Heart left ventricle (tissue), 16 donors: ENCODE measurements at places on chromosomes 16 and 17.

- H3K4me1 ChIP-seq: peaks cover 51% of the 10 kb centered on the region
- H3K4me3 ChIP-seq: no peak overlapping the region
- no peaks in the 10 kb centered on the region for H3K36me3 ChIP-seq
- peak; percentile 20 for DNase-seq
- peak overlapping the region; percentile 86 for H3K27ac ChIP-seq
Measured at GRCh38 chr16:85557971-85558657, 55.0 kb upstream of the GSE1 start.

- peaks cover 20% of the 10 kb centered on the region for H3K4me1 ChIP-seq
- H3K4me3 ChIP-seq: no peak overlapping the region
- H3K27ac ChIP-seq: peak overlapping the region; percentile 14
- H3K27me3 ChIP-seq: no peaks in the 10 kb centered on the region
- H3K36me3 ChIP-seq: peaks cover 8% of the 10 kb centered on the region
Measured at GRCh38 chr17:21003007-21003621, 39.7 kb downstream of the USP22 start.

GRCh38 chr17:49523706-49524472 is 28.8 kb downstream of the NGFR start:
- H3K27ac ChIP-seq: no peak overlapping the region
- no peak overlapping the region for H3K4me3 ChIP-seq
- no peak for DNase-seq
- no peaks in the 10 kb centered on the region for H3K4me1 ChIP-seq
- no peaks in the 10 kb centered on the region for H3K36me3 ChIP-seq

- no peak overlapping the region for H3K4me3 ChIP-seq
- H3K36me3 ChIP-seq: peaks cover 61% of the 10 kb centered on the region
- H3K4me1 ChIP-seq: no peaks in the 10 kb centered on the region
- no peaks in the 10 kb centered on the region for H3K27me3 ChIP-seq
- no peak for DNase-seq
- H3K27ac ChIP-seq: no peak overlapping the region
Measured at GRCh38 chr16:15879255-15879811, 9.1 kb downstream of the CEP20 start.

DNA sequence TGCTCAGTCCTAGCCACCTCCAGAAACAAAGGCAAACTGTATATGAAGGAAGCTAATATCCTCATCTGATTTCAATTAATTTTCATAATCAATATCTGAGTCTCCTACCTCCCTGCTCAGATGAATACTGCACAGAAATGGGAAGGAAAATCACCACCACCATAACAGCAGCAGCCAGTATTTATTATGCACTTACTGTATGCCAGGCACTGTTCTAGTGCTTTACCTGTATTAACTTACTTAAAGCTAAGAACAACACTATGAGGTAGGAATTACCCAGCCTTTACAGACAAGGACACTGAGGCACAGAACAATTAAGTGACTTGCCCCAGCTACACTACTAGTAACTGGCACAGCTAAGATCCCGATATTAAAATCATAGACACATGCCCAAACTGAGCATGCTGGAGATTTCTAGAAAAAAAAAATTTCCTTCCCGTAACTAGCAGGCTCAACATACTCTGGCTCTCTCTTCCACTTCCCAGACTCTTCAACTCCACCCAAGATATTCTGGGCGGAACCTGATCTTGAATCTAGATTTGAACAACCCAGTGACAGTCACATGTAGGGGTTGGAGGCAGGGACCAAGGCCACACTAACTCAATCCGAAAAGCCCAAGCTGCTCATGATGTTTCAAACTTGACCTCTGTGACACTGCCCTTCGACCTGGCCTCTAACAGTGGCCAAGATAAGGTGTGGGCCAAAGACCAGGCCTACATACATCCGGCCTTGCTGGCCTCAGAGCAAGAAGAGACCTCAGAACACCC is 3.9 kb downstream of the TRIM25 start:
- H3K4me3 ChIP-seq: no peak overlapping the region
- DNase-seq: no peak
- H3K27ac ChIP-seq: peak overlapping the region; percentile 90
- H3K4me1 ChIP-seq: peaks cover 47% of the 10 kb centered on the region
- H3K36me3 ChIP-seq: peaks cover 30% of the 10 kb centered on the region

GRCh38 chr17:4266550-4266949 is 2.8 kb upstream of the ANKFY1 start:
- peaks cover 6% of the 10 kb centered on the region for H3K4me1 ChIP-seq
- H3K27me3 ChIP-seq: no peaks in the 10 kb centered on the region
- no peak overlapping the region for H3K27ac ChIP-seq
- no peak for DNase-seq
- H3K4me3 ChIP-seq: no peak overlapping the region

DNA sequence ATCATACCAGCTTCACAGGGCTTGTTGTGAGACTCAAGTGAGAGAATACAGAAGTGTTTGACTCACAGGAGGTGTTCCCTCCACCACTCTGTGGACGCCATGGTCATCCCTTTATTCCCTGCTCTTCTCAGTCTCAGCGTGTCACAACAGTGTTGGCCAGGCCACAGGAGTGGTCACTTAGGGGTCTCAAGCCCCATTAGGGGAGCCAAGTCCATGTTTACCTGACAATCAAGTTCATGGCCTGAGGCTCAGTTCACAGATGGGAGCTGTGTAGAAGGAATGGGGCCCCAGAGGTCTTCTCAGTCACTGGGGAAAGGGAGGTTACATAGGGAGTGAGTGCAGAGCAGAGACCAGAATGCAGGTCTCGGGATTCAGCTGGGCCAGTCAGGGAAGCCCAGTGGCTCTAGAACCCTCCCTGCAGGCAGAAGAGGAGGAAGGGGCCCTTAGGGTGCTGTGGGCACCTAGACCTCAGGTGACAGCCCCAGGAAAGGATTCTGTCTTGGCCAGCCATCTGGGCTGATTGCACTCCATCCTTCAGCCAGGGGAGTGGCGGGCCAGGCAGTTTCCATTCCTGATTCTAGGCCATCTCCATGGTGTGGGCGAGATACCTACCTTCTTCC is 9.5 kb upstream of the CENPT start:
- peaks cover 58% of the 10 kb centered on the region for H3K4me1 ChIP-seq
- no peak for DNase-seq
- H3K4me3 ChIP-seq: no peak overlapping the region
- H3K27ac ChIP-seq: peak overlapping the region; percentile 81

DNA sequence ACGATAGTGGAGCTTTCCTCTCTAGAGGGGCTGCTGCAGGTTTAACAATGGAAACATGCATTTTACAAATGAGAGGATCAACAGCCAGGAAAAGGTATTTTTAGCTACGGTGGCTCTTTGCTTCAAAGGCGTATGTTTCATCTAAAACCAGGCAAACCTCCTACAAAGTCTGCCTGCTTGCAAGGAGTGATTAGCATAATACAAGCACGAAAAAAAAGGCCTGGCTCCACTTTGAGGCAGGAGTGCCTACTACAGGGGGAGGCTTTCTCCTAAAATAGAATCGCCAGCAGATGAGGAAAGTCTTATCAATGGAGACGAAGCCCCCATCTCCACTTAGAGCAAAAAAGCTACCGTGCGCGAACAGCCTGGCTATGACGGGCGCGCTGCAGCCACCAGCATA is 27.1 kb upstream of the MTSS2 start:
- H3K36me3 ChIP-seq: peaks cover 8% of the 10 kb centered on the region
- H3K27me3 ChIP-seq: no peaks in the 10 kb centered on the region
- no peak overlapping the region for H3K4me3 ChIP-seq
- H3K4me1 ChIP-seq: no peaks in the 10 kb centered on the region
- H3K27ac ChIP-seq: no peak overlapping the region
- no peak for DNase-seq

DNA sequence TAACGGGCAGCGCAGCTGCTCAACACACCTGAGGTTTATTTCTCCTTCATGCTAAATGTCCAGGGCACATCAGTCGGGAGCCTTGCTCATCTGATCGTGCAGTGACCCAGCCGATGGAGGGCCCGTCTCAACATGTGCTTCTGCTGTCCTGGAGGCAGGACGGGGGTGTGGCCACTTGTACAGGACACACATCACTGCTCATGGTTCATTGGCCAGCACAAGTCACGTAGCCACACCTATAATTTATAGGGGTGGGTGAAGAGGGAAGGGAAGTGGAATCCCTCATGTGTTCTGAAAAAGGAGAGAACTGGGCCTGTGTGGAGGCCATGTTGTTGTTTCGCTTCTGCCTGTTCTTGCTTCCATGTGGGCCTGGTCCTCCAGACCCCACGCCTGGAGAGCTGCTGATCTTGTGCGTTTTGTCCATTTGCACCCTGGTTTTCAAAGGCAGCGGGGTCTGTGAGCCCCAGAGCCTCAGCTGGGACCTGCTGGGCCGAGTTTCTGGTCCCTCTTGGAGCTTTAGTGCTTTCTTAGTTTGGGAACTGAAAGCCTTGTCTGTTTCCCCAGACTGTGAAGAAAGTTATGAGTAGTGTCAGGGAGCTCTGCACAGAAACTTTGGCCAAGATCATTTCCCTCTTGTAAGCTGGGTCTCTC is 60.5 kb downstream of the CMIP start:
- peaks cover 8% of the 10 kb centered on the region for H3K4me1 ChIP-seq
- DNase-seq: no peak
- H3K4me3 ChIP-seq: no peak overlapping the region
- no peak overlapping the region for H3K27ac ChIP-seq
- no peaks in the 10 kb centered on the region for H3K36me3 ChIP-seq
- no peaks in the 10 kb centered on the region for H3K27me3 ChIP-seq

- H3K27ac ChIP-seq: peak overlapping the region; percentile 98
- peaks cover 45% of the 10 kb centered on the region for H3K4me1 ChIP-seq
- DNase-seq: peak; percentile 61
- H3K27me3 ChIP-seq: no peaks in the 10 kb centered on the region
- peak overlapping the region; percentile 98 for H3K4me3 ChIP-seq
Measured at GRCh38 chr17:7238420-7239090, 702 bp downstream of the PHF23 start.

- no peak for DNase-seq
- H3K4me1 ChIP-seq: no peaks in the 10 kb centered on the region
- H3K27ac ChIP-seq: no peak overlapping the region
- H3K36me3 ChIP-seq: no peaks in the 10 kb centered on the region
- H3K27me3 ChIP-seq: peaks cover 4% of the 10 kb centered on the region
Measured at GRCh38 chr17:34126965-34127364, 128.1 kb upstream of the CCL2 start.

DNA sequence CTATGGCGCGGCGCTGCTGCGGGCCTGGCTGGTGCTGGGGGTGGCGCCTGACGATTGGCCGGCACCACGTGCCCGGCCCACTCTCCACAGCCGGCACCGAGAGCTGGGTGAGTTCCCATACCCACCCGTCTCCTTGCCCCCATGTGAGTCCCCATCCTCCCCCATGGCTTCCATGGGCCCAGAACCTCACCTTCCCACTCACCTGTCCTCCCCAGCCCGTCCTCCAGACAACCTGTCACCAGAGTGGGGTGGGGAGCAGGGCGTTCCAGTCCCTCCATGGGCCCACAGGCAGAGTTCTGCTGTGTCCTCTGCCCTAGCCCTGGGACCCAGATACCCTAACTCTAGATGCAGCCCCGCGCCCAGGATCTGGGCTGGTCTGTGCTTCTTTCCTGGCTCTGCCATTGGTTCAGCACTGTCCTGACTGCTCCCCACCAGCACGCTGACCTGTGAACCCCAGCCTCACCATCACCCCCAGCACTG is 5.5 kb downstream of the ARMC5 start:
- no peak for DNase-seq
- H3K27ac ChIP-seq: no peak overlapping the region
- no peaks in the 10 kb centered on the region for H3K27me3 ChIP-seq
- H3K4me3 ChIP-seq: no peak overlapping the region

DNA sequence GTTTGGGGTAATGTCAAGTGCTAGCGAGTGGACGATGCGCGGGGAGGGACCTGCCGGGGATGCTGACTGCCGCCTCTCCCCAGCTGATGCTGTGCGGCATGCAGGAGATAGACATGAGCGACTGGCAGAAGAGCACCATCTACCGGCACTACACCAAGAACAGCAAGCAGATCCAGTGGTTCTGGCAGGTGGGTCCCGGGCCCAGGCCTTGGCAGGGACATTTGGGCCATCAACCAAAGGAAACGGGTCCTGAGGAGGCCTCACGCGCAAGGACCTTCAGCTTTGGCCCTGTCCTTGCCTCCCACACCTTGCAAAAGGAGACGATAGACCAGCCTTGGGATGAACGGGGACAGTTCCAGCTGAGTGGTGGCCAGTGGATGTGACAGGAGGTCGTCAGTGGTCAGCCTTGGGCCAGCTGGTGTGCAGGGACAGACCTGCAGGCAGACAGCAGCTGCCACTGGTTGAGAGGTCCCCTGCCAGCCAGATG is 13.6 kb upstream of the CLEC18A start:
- H3K27me3 ChIP-seq: no peaks in the 10 kb centered on the region
- H3K27ac ChIP-seq: no peak overlapping the region

DNA sequence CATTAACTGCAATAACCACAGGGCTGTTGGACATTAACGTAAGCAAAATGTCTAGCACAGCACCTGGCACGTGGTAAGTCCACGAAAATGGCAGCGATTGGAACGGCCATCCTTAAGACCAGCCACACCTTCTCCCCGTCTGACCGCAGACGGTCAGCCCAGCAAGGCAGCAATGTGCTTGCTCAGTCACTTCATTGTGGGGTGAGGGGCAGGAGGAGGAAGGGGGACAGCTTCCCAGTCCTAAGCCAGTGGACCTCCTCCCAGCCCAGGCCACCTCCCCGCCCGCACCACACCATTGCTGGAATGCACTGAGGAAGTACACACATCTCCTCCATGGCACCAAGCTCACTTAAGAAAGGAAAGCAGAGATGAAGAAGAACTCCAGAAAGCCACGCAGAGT is 8.6 kb upstream of the MYLK3 start:
- no peak for DNase-seq
- peaks cover 9% of the 10 kb centered on the region for H3K27me3 ChIP-seq
- H3K27ac ChIP-seq: peak overlapping the region; percentile 95

GRCh38 chr17:6610011-6610410 is 30.5 kb downstream of the KIAA0753 start:
- H3K27ac ChIP-seq: no peak overlapping the region
- no peak for DNase-seq
- peaks cover 88% of the 10 kb centered on the region for H3K36me3 ChIP-seq
- H3K27me3 ChIP-seq: no peaks in the 10 kb centered on the region
- H3K4me3 ChIP-seq: no peak overlapping the region

GRCh38 chr17:82963104-82963950 is 116.1 kb upstream of the METRNL start:
- peaks cover 8% of the 10 kb centered on the region for H3K4me1 ChIP-seq
- H3K4me3 ChIP-seq: no peak overlapping the region
- DNase-seq: peak; percentile 91
- no peaks in the 10 kb centered on the region for H3K27me3 ChIP-seq
- peak overlapping the region; percentile 63 for H3K27ac ChIP-seq

- H3K36me3 ChIP-seq: no peaks in the 10 kb centered on the region
- H3K4me3 ChIP-seq: no peak overlapping the region
- DNase-seq: no peak
- peaks cover 9% of the 10 kb centered on the region for H3K4me1 ChIP-seq
Measured at GRCh38 chr17:63973247-63973646, 529 bp upstream of the SCN4A start.

- H3K4me3 ChIP-seq: peak overlapping the region; percentile 59
- DNase-seq: no peak
- peaks cover 20% of the 10 kb centered on the region for H3K4me1 ChIP-seq
- H3K27ac ChIP-seq: peak overlapping the region; percentile 81
Measured at GRCh38 chr17:35345445-35345925, 27.9 kb downstream of the SLFN11 start.
